ENCODE measurements at places on chromosomes 6 and 20.

GRCh38 chr6:11331111-11331510 lies 98.6 kb upstream of the NEDD9 start:
- no peak for DNase-seq

- no peak for DNase-seq
Measured at GRCh38 chr6:53165293-53165692, 16.7 kb upstream of the GCM1 start.

DNA sequence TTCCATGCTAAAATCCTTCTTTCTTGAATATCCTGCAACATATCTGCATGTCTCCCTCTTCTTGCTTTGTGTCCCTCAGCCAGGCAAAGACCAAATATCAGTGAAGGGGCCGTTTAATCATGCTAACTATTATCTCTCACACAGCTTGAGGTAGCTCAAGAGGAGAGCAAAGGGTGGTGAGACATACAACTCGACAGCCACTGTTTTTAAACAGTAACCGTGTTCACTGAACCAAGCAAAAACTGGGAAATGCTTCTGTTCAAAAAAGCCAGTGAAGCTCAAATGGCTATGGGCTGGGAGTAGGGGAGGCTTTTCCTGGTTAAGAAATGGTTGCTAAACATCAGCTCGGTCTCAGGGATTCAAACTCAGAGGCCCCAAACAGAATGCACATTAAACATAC lies 83.4 kb downstream of the MAP7 start:
- no peak for DNase-seq

DNA sequence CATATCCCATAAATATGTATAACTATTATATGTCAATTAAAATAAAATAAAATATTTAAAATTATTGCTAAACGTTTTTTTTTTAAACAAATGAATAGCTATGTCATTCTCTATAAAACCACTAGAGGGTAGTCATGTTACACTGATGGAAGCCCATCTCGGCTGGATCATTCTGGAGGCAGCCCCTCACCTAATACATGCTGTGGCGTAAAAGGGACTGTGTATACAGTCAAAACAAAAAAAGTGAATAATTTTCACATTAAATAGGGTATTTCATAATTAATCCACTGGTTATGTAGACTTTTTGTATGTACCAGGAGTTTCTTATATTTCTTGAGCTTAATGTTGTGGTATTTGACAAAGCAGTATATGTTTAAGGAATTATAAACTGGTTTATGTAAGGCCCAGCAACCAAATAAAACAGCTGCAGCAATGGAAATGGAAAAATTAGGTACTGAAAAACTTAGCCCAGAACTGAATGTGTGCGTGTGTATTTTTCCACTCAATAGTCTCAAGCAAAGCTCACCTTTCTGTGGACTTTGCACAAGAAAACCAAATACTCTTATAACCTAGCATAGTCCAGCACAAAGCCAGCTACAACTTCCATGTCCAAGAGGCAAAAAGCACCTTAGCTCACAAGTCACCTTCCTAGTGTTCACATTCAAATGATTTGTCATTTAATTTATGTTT lies 81.7 kb downstream of the COL9A1 start:
- no peak for DNase-seq

DNA sequence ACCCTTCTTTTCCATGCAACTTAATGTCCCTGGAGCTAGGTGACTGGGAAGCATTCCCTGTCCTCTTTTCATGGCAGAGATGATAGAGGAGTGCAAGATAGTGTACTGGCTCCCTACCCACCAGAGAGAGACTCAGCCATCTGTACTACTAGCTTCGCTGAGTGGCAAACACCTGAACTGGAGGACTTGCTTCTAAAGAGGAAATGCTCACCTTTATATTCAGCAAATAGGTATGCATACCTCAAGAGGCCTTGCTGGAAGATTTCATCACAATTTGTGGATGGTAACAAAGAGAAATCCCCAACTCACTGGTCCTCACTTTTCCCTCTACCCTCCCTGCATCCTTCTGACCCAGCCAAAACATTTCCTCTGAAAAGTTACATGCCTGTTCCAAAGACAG lies 124.1 kb downstream of the FOXA2 start:
- DNase-seq: no peak

DNA sequence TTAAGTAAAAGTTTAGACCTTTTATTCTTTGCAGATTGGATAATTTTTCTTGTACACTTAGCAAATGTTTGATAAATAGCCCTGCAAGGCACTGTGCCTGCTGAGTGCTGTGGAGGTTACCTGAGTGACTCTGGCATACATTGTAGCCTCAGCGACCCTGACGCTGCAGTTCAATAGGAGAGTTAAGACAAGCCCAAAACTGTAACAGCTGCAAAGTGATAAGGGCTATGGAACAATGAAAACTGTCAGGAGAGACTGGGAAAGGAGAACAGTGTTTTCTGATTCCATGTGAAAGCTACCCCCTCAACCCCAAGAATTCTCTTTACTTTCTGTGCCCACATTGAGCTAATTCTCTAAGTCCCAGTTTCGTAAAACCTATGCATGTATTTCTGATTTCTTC lies 22.2 kb downstream of the HIVEP1 start:
- DNase-seq: no peak

- DNase-seq: no peak
Measured at GRCh38 chr6:20814494-20814893, 280.2 kb downstream of the CDKAL1 start.

GRCh38 chr6:26021001-26021349 lies 58.4 kb downstream of the TRIM38 start:
- no peak for DNase-seq

GRCh38 chr6:24441599-24441904 lies 38.8 kb downstream of the MRS2 start:
- no peak for DNase-seq

GRCh38 chr6:138162111-138162954 lies 594 bp downstream of the ARFGEF3 start:
- DNase-seq: no peak

DNA sequence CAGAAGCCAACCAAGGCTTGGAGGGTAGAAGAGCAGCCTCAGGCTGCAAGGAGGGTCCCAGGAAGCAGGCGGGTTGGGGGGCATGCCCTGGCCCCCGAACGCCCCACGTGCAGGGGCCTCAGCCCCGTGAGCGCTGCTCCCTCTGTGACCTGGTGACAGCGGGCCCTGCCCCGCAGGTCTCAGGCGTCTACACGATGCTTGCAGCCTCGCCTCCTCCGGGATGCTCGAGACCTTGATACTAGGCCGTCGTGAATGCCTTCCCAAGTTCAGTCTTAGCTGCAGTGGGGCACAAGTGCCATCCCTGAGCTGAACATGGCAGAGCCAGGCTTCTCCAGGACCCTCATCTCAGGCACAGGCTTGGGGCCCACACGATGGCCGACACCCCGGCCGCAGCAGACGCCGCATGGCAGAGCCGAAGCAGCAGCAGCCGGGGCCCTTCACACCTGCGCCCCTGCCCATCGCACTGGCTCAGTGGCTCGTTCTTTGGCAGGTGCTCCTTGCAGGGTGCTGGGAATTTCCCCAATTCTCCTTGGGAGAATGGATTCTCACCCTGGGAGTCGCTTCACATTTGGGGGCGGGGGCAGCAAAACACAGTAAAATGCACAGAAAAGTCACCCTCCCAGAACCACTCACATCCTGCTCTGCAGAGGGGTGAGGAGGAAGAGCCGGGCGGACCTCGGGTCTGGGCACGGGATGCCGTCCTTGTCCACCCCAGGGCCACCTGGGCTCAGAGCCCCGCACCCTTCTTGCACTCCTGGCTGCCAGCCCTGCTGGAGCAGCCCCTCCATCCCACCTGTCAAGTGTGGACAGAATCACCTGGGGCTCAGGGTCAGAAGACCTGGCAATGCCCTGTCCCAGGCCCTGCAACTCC lies 161.8 kb downstream of the DLL1 start:
- DNase-seq: peak; percentile 68

DNA sequence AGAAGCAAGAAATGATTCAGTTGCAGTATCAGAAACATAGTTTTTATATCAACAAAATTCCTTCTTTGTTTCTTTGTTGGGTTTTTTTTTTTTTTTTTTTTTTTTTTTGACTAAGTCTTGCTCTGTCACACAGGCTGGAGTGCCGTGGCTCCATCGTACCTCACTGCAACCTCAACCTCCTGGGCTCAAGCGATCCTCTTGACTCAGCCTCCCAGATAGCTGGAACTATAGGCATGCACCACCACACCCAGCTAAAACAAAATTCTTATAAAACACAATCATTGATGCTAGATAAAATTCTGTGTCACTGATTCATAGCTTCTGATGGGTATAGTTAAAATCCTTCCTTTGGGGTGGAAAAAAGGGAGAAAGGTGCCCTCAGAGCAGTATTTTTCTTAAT lies 110.3 kb upstream of the TNFAIP3 start:
- DNase-seq: no peak

DNA sequence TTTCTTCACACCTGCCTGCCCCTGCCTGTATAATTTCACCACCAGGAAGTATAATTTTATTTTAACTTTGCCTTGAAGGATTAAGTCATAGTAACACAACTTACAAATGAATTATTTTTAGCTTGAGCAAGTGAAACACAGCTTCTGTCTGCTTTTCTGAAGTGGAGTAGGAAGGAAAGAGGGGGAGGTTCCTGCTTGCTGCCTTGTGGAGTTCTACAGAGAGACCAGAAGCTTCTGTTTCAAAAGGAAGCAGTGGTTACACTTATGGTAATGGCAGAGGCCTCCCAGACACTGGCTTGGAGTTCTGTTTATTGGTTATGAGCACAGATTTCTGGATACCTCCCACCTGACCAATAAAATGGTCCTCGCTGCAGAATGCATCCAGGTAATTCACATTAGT lies 159.6 kb downstream of the TMEM200A start:
- no peak for DNase-seq

GRCh38 chr6:40466986-40467539 lies 120.1 kb downstream of the LRFN2 start:
- no peak for DNase-seq

- no peak for DNase-seq
Measured at GRCh38 chr6:140059947-140060346, 685.5 kb upstream of the CITED2 start.

- DNase-seq: no peak
Measured at GRCh38 chr6:37979392-37980221, 160.1 kb downstream of the ZFAND3 start.

DNA sequence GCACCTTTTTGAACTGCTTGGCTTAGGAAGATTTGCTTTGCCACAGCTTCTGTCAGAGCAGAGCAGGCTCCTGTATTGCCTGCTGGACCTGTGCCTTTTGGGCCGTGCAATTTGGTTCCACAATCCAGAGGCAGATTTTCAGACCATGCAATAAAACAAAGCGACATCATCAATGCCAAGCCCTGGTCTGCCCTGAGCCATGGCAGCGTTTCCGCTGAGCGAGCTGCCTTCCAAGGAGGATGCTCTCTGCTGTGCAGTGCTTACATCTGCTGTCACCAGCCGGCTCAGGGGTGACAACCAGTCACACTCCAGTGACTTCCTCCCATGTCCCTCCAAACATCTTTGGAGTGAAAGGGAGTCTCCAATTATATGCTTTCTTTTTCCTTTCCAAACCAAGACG lies 282.2 kb downstream of the CDH26 start:
- peak; percentile 39 for DNase-seq

- no peak for DNase-seq
Measured at GRCh38 chr20:41534842-41535241, 83.3 kb downstream of the CHD6 start.

DNA sequence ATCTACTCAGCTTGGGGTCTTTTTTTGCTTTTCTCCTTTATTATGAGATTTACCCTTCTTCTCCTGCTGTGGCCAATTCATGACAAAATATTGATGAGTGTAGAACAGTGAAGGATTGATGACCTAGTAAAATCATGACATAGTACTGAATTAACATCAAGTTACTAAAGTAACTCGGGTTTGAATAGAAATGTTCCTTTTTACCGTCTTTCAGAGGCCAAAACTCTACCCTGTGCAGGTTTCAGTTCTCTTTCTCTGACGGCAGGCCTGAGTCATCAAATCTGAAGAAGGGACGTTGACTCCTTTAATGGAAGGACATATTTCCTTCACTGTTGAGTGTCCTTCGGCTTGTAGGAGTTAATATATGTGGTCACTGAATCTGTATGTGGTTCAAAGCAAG lies 80.7 kb downstream of the RREB1 start:
- DNase-seq: no peak

DNA sequence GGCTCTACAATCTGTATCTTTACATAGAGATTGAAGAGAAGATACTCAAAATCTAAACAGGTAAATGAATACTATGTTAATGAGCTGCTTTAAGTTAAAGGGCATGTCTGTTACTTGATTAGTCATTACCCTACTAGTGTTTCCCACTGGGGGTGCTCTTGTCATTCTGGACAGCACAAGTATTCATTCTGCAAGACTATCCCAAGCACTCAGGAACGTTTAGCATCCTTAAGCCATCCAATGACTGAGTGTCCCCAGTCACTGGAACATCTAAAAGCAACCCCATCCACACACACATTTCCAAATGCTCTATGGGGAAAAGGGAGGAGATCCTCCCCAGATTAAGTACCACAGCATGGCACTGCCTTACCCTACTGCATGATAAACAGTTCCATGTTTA lies 25.7 kb downstream of the EZR start:
- no peak for DNase-seq

DNA sequence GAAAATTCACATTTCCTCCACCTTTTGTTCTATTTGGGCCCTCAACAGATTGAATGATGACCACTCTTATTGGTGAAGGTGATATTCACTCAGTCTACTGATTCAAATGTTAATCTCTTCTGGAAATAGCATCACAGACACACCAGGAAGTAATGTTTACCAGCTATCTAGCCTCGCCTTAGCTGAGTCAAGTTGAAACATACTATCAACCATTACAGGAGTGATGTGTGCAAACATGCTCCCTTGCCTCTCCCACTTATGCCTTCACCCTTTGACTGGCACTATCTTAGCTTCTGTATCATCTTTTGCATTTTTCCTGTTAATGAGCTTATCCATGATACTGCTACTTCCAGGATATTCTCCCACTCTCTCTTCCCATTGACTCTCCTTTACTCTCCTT lies 191.9 kb downstream of the CENPW start:
- no peak for DNase-seq

- DNase-seq: no peak
Measured at GRCh38 chr20:719816-720215, 44.2 kb upstream of the SCRT2 start.

- DNase-seq: no peak
Measured at GRCh38 chr6:37056112-37056403, 50.6 kb downstream of the FGD2 start.

- no peak for DNase-seq
Measured at GRCh38 chr6:43267619-43268354, 24.5 kb downstream of the TTBK1 start.

DNA sequence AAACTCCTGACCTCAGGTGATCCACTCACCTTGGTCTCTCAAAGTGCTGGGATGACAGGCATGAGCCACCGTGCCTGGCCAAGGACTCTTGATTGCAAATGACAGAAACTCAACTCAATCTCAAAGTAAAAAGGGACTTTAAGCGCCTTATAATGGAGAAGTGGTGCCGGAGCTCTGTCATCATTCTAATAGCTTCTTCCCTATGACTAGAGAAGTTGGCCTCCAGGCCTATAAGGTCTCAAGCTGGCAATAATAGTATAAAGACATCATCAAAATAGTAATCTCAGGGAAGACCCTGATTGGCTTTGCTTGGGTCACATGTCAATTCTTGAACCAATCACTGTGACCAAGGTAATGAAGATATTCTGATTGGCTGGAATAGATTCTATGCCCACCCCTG lies 8.5 kb upstream of the KIAA1755 start:
- DNase-seq: no peak

Data from mesenteric fat pad (tissue), 1 donor.